ENCODE measurements at places on chromosomes 12 and 14. TPM values are rescaled to one million over a fixed set of nuclear protein-coding genes. Genes with fewer than 3 reads are reported as not detected.

ANKS1B gene
- not detected for total RNA-seq

GRCh38 chr12:48220701-48221100 is 17.6 kb upstream of the OR10AD1 start:
- DNase-seq, result no peak

DNA sequence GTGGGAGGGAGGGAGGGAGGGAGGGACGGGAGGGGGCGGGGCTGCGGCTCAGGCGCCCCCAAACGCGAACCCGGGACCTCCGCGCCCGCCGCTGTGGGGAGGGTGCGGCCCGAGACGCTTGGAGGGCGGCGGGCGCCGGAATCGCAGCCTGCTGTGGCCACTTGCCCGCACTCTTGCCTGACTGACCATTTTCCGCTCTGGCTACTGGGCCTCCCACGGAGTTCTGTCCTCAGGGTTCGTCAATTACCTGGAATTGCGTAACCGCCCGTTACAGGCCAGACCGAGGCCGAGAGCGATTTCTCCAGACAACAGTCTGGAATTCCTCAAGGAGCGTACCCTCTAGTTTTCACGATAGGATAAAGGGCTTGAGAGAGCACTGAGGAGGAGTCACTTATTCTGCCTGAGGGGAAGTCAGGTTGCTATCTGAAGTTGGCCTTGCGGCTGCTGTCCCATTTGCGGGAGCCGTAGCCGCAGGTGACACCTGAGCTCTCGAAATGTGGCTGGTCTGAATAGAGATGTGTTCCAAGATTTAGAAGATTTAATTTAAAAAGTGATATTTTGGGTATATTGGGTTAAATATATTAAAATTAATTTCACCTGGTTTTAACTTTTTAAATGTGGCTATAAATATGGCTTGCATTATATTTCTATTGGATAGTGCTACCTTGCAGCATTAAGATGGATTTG is 446 bp upstream of the ZNF641 start:
- no peak for DNase-seq

DNA sequence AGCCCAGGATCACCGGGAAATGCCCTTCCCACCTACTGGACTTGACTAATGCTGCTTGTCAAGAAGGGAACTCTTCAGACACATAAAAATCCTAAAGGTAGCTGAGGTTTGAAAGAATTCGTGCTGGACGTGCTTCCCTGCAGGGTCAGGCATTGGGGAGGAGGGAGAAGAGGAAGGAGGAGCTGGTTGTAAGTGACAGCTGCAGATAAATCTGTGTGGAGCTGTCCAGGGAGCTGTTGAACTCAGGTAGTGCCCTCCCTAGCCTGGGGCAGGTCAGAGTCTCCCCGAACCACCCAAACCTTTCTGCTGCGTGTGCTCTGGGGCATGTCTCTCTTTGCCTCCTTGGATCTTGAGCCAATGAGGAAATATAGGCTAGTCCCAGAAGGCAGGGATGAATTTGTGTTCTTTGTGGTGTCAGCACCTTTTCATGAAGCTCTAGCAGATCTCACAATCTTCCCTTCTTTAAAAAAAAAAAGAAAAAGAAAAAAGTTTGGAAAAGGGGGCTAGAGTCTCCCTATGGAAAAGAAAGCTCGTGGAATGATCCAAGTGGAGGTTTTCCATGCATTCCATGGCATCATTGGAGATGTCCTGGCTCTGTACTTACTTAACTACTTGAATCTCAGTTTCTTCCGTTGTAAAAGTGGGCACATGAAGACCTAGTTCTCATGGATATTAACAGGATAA is 23.6 kb upstream of the FOS start:
- DNase-seq, result no peak

AMN gene
- total RNA-seq, result 0.33 TPM

- no peak for DNase-seq
These were observed 50.1 kb upstream of the BCL11B start for GRCh38 chr14:99321955-99322730.

- no peak for DNase-seq
These were observed 72.1 kb downstream of the FOXN3 start for GRCh38 chr14:89344920-89345254.

MIP gene
- total RNA-seq, result not detected

MOAP1 gene
- 12.5 TPM for total RNA-seq

PTCSC3 gene
- not detected for total RNA-seq

FOXA1 gene
- 0.61 TPM for total RNA-seq

- no peak for DNase-seq
These were observed 13.2 kb upstream of the TIGAR start for GRCh38 chr12:4307593-4308333.

Data from GM12878 (cell line).